T-helper 22 cell (primary cell): ENCODE measurements at places on chromosomes 4 and X.

DNA sequence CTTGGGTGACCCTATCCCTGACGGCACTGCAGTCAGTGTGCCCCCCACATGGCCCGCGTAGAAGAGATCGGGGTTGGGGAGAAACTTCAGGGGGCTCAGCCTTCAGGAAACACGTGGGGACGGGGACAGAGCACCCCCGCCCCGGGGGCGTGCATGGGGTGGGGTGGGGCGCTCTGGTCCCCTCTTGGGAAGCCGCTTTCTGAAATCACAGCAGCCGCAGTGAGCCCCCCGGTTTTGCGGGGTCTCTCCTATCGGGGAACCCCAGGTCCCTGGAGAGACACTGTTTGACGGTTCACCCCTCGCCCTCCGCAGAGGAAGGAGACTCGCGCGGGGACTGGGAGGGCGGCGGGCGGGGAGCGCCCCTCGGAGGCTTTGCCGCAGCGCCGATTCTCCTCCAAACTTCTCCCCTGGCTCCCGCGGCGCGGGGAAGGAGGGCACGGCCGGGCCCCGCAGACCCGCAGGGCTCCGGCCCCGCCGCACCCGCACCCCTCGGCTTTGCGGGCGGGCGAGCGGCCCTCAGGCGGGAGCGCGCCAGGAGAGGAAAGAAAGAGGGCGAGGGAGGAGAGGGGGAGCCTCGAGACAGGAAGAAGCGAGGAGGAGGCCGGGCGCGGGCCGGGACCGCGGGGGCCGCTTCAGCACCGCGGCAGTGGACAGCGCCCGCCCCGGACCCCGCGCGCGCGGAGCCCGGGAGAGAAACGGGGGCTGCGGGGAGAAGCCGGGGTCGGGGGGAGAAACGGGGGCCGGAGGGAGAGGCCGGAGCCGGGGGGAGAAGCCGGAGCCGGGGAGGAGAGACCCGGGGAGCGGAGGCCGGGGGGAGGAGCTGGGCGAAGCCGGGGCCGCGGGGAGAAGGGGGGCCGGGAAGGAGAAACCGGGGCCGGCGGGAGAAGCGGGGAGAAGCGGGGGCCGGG, 612 bp downstream of the CPLX1 start:
- no peak for DNase-seq

DNA sequence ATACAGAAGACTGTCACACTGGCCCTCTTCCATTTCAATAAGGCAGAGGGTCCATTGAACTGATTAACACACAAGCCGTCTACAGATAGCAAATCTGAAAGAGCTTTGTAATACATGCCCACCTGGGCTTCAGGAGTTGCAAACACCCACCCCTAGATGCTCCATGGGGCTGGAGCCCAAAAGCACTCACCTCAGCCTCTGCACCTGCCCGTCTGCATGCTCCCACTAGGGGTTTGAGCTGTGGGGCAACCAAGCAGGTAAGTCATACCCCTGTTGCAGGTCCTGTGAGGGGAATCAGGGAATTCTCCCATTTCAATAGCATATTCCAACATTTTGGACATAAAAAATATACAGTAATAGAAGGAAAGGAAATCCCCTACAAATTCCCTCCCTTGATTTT, 243.0 kb upstream of the KCNIP4 start:
- DNase-seq = no peak

DNA sequence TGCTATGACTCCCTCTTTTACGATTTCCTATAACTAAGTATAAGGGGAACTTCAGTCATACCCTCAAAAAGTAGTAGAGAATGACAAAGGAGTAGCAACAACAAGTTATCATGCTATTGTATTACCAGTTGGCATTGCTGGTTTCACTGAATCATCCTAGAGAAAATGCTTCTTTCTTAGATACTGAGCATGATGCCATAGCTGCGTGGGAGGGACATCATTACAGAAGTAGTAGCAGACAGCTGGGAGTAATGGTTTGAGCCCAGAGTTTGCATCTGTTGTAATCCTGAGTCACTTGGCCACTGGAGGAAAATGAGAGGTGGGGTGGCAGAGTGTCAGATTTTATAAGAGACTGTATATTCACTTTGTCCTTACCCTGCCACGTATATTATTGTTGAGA, 38.6 kb downstream of the MTMR1 start:
- DNase-seq = no peak

DNA sequence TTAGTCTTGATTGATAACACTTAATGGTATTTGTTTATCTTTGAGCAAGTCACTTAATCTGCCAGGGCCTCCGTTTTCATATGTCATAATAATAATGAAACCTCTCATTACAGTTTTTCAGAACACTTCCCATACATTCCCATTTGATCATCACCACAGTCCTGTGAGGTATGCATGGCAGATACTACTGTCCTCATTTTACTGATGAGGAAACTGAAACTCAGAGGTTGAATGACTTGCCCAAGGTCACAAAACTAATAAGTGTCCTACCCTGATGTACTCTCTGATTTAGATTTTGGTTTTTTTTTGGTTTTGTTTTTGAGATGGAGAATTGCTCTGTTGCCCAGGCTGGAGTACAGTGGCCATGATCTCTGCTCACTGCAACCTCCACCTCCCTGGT, 25.7 kb downstream of the ZFX start:
- DNase-seq = no peak

DNA sequence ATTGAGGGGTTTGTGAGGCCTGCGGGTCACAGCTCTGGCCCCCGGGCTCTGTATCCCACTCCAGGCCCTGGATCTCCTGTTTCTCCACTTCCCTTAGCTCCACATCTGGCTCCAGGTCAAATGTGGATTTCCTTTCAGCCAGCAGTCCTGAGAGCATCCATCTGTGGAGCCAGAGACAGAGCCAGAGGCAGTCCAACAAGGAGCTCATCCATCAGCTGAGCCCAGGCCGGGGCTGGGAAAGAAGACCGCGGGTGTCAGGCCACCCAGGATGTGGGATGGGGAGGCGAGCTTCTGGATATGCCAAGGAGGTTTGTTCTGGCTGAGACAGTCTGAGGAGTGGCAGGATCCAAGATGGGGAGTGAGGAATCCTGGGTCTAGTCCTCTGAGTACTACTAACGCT, 91.7 kb downstream of the EFNB1 start:
- no peak for DNase-seq
